Activated CD4-positive, alpha-beta memory T cell treated with anti-CD3 and anti-CD28 coated beads for 36 hours (primary cell): ENCODE measurements at places on chromosomes 16 and 17.

GRCh38 chr17:40597556-40598300, 32.5 kb upstream of the CCR7 start:
- peak; percentile 31 for DNase-seq

- no peak for DNase-seq
Measured at GRCh38 chr16:60027351-60027750, 1293.2 kb upstream of the GOT2 start.

- peak; percentile 96 for DNase-seq
Measured at GRCh38 chr17:82297280-82297713, 20.1 kb downstream of the CD7 start.

DNA sequence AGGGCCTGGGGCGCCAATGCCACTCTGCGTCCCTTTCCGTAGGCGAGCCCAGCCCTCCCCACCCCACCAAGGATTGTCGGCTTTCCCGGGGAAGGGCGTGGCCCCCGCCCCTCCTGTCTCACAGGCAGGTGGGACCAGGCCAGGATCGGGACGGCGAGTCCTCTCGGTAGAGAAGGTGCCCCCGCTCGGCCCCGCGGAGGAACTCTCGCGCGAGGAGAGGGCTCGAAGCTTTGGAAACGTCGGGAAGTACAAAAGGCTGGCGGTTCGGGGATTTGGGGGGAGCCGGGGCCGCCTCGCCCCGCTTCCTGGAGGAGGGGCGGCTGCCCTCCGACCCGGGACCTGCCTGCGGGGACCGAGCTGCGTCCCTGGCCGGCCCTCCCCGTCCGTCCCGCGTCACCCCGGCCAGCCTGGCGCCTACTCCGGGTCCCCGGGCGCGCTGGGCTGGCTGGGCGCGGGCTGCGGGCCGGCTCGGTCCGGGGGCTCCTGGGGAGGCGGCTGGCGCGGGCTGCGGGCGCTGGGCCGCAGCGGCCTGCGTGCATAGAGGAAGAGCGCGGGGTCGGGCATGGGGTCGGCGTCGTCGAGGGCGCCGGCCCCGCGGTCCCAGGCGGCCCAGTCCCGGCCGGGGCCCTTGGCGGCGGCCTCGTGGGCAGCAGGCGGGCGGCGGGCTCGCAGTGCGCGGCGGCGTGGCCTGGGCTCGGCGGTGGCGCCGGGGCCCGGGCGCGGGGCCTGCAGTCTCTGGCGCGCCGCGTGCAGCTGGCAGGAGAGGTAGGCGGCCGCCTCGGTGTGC, 12.6 kb upstream of the CLUH start:
- no peak for DNase-seq

GRCh38 chr17:1385861-1386260, 14.2 kb downstream of the YWHAE start:
- no peak for DNase-seq

GRCh38 chr16:73921295-73921694, 375.3 kb upstream of the PSMD7 start:
- DNase-seq: no peak

DNA sequence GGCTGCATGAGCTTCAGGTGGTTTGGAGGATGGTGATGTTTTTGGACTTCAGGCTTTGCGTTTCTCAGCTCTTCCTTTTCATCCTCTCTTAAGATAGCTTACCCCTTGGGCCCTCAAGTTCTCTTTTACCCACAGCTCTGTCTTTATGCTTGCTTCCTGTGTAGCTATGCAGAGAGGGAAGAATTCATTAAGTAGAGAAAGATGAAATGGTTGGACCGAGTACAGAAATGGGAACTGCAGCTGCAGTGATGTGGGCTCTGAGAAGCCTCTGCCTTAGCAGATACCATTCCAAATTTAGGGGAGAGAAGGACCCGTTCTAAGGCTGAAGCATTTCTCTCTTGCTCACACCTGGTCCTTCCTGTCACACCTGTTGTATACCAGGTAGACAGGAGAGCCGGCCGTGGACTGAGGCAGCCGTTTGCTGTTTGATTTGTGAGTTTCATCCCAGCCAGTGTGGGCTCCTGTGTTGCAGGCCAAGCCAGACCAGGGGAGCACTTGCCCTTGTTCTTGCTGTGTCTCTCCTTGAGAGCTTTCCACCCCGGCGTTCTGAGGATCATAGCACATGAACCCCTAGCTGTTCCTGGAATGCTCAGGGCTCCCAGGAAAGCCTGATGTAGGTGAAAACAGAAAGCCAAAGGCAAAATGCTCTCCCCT, 392.7 kb downstream of the CPPED1 start:
- no peak for DNase-seq

DNA sequence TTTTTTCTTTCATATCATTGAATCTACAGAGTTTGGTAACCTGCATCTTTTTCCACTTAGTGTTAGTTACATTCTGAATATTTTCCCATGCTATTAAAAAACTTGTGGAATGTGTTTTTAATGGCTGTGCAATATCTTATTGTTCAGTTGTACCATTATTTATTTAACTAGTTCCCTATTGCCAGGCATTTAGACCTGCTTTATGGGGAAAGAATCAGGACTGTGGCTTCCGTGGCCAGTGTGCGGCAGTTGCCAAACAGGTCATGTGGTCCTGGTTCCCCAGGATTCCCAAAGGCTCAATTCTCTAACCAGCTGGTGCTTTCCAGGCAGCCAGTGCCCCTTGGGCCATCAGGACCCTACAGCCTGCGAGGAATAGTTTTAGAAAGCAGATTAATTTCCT, 30.8 kb downstream of the NDEL1 start:
- DNase-seq: no peak

- DNase-seq: no peak
Measured at GRCh38 chr17:33225509-33225908, 67.6 kb downstream of the ASIC2 start.

DNA sequence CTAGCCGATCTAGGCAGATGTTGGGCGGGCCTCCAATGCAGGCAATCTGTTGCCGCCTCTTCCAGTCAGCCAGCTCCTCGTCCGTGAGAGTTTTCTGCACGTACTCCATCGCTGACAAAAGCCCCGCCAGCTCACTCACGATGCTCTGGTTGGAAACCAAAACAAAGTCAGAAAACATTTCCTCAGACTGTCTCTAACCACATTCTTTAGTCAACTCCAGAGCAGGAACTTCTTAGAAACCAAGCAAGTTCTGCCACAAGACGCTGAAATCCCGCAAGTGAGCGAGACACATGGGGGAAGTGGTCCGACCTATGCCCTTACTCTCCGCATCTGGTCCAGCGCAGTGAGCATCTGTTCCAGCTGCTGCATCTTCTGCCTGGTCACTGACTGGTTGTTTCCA, 49.1 kb downstream of the STAT5A start:
- peak; percentile 91 for DNase-seq

DNA sequence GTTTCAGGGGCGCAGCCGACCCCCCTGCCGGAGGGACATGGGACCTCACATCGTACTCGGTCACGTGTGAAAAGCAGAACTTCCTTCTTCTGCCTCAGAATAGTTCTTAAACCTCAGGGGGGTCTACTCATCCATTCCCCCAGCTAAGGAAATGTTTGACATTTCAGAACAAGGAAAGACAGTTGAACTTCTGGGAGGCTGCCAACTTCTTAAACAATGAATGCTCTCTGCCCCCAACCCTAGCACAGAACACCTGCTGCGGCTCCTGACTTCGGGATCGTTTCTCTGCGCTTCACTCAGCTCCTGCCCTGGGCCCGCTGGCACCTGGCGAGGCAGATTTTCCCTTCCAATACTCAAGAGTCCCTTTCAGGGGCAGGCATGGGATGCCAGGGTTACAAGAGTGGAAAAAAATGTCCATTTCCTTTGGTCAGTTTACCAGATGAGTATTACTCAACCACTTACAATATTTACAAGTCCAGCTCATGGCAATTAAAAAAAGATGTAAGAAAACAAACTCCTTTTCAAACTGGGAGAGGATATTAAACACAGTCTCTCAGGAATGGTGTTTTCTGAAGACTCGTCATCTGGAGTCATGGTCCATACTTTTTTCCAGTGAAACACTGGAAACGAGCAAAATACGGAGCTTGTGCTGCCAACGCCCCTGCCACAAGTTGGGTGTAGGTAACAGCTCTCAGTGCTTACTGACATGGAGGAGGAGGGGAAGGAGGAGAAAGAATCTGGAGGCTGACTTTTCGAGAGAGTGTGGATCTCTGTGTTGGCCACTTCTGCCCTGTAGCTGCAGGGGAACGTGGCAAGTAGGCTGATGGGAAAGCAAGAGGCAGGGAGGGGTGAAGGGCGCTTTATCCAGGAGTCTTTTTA, 235.7 kb downstream of the NTN1 start:
- DNase-seq: no peak

GRCh38 chr17:35587074-35587961, at the start of gene AP2B1:
Gene AP2B1 (plus strand): TSS chr17:35587322. CDS start chr17:35594031, 6,709 bp downstream.
- DNase-seq: peak; percentile 98

DNA sequence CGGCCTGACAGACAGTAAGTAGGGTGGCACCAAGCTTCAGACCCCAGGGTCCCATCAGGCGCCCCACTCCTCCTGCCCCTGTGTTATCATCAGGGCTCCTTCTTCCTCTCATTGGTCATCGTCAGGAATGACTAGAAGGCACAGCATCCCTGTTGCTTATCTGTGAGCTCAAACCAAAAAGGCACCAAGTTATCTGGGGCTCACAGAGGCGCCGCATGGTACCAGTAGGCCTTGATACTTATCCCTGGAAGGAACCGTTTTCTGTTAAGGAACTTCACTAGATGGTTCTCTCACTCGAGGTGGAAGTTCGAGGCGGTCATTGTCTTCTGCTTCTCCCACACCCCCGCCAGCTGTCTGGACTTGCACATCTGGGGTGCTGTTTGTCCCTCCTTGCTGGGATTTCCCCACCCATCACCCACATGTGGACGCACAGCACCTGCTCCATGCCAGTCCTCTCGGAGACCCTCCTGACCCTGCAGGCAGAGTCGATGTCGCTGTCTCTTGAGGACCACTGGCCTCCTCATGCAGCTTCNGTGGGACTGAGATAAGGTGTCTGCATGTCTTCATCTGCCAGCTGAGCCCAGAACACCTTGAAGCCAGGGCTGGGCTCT, 52.1 kb downstream of the METRNL start:
- no peak for DNase-seq

DNA sequence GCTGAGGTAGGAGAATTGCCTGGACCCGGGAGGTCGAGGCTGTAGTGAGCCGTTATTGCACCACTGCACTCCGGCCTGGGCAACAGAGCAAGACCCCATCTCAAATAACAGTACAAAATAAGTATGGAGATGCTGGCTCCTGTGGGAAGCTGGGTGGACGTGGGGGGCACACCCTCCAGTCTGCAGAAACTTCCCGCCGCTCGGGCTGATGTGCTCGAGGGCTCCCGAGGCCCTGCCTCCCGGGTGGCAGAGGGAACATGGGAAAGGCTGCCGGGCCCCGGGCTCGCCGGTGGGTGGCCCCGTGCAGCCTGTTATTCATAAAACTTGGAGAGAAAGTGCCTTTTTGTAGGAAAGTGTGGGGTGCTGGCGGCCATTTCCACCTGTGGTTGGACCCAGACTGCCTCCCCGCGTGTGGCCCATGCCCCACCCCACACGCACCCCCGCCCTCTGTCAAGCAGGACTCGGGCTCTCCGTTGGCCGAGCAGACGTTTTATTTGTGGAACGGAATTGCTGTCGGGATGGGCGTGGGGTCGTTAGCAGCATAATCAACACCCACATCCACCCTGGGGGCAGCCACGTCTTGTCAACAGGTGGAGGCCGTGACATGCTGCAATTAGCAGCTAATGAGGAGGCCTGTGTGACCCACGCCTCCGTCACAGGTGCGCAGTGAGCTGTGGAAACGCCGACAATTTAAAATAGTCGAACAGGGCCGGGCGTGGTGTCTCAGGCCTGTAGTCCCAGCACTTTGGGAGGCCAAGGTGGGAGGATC, 7.4 kb upstream of the CIAO3 start:
- no peak for DNase-seq

- DNase-seq: no peak
Measured at GRCh38 chr16:81821436-81822128, 42.5 kb downstream of the PLCG2 start.

DNA sequence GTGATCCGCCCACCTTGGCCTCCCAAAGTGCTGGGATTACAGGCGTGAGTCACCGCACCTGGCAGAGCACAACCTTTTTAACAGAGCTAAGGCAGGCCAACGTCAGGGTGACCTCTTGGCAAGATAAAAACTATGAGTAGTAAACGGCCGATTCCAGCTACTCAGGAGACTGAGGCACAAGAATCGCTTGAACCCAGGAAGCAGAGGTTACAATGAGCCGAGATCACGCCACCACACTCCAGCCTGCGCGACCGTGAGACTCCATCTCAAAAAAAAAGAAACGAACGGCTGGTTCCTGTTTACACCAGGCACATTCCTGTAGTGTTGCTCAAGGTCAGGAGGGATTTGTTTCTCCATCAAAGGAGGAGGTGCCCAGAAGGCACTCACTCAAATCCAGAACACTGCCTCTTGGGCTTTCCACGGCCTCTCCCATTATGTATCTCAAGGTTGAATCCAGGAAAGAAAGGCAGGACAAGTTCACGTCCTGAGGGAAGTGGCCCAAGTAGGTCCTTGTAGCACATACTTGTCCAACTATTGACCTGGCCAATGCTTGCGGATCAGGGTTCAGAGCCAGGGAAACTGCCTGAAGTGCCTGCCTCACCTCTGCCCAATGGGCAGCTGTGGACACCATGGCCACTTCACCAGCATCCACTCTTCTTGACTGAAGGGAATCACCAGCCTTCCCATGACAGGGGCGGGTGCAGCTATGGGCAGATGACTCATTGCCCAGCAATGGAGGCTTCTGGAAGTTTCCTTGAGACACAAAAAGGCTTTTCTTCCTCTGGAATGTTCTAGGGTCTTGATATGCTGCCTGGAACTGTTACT, 13.5 kb downstream of the KNOP1 start:
- DNase-seq: no peak

DNA sequence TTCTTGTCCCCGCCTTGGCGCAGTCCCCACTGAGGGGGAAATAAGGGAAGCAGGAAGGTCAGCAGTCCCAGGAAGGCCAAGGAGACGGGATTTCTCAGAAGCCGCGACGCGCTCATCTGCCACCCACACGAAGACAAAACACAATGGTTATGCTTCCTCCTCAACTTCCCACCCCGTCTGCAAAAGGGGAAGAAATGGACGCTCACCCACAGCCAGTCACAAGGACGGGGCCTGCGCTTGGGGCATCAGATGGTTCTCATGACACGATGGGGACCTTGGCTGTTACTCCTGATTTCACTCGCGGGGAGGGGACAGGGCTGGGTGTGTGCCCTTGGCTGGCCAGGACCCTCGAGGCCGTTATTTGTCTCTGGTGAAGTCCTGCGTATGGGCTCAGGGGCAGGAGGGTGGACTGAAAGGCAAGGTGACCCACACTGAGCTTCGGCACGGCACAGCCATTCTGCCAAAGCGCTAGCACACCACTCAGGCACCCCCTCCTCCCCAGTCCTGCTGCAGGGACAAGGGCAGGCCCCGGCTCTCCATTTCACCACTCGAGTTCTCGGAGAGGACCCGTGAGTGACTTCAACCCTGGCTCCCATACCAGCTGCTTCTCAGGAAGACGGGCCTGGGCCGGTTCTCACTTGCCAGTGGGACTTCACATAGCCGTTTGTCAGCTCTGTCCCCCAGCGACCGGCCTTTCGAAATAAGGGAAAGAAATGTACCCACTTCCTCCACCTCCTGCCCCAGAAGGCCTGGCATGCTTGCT, 84.5 kb downstream of the ABR start:
- no peak for DNase-seq

- no peak for DNase-seq
Measured at GRCh38 chr16:58116529-58116928, 12.7 kb downstream of the CFAP20 start.

GRCh38 chr16:30381291-30382041, 895 bp downstream of the SEPTIN1 start:
- DNase-seq: peak; percentile 72

GRCh38 chr17:11622492-11622891, 24.2 kb downstream of the DNAH9 start:
- DNase-seq: no peak
